NCI-H1417 (cell line): ENCODE measurements at places on chromosomes 7 and 10.

DNA sequence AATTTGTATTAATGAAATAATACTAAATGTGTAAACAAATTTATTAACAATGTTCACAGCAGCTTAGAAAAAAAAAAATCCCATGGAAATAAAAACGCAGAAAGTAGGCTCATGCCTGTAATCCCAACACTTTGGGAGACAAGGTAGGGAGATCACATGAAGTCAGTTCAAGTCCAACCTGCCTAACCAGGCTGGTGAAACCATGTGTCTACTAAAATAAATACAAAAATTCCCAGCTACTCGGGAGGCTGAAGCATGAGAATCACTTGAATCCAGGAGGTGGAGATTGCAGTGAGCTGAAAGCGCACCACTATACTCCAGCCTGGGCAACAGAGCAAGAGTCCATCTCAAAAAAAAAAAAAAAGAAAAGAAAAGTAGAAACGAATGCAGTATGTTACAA, 36.2 kb downstream of the LARP4B start:
- DNase-seq: no peak

DNA sequence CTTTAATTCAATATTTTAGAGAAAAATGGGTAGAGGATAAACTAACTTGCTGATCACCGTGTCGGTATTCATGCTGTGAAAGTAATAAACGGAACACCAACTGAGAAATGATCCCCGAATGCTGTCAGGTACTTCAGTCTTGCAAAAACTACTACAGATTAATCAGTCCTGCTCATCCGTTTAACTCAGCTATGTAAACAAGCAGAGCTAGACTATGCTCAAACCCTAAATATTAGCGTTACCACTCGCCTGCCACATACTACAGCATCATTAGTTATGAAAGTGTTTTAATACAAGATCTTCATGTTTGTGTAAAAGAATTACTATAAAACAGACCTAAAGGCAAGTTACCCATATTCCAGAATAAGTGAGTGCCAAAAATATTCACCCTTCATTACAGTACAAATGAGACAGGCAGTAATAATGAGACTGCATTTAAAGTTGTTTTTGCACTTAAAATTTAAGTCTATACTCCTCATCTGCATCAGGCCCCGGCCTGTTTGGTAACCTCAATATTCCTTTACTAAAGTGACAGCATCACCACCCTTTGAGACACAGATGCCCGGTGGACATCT, 952 bp downstream of the DNMBP start:
- DNase-seq: no peak

GRCh38 chr10:50286517-50286916, 35.2 kb upstream of the ASAH2 start:
- no peak for DNase-seq

DNA sequence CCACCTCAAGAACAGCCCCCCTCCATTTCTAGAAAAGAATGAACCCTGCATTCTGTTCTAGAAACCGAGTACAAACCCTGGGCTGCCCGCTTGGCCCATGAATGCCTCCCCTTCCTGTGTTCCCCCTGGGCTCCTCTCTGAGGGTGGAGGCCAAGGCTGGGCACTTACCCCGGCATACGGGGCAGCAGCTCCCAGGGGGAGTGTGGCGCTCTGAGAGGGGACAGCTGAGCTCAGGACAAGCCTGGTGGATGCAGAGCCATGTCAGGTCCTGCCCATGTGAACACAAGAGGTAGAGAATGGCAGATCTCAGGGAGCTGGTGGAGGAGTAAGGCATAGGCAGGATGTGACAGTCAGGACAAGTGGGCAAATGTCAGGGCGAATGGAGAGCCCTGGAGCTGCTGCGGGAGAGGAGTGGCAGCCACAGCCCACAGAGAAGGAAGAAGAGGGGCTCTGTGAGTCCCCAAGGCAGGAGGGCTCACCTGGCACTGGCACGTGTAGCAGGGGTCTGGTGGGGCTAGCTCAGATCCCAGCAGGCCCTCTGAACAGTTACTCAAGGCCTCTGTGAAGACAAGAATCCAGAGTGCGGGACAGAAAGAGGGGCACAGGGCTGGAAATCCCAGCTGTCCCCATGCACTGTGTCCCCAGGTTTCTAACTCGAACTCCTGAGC, 18.9 kb downstream of the ATP6V1F start:
- DNase-seq: no peak

DNA sequence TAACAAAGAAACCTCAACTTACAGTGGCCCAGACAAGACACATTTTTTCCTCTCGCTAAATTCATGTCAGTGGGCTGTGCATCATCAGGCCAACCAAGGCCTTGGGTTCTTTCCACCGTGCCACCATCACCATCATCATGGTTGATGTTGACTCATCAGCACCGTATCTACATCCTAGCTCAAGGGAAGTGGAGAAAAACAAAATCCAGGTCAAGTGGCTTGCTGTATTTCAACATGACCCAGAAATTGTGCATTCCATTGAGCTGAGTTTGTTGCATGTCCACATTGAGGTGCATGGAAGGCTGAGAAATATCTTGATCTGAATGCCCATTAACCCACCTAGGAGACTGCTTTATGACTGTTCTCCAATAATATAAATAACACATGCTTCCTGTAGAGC, 312.4 kb upstream of the CDC14C start:
- no peak for DNase-seq

DNA sequence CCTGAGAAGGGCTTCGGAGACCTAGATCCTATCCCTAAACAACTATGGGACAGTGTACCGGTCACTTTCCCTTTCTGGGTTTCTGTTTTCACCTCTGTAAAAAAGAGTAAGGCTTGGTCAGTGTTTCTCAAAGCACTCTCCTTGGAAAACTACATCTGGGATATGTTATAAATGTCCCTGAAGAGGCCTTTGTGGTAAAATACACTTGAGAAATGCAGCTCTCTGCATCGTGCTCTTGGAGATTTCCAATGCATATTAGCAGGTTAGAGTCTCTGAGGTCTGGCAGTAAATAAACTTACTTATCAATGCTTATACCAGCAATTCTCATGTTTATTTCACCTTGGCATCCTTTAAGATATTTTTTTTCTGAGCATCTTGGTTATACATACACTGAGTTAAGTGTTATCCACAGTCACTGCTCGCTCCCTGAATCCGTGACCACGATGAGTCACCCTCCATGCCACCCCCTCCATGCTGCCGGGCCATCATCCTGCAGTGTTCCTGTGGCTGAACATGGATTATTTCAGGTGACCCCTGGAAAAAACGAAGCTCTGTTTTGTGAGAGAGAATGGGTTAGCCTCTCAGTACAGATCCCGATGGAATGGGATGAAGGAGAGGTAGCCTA, 3.3 kb upstream of the TBXAS1 start:
- DNase-seq: no peak
